ENCODE measurements at places on chromosomes 6 and 20.

- DNase-seq = no peak
These were observed 21.2 kb upstream of the HLA-DQA1 start for GRCh38 chr6:32615885-32616532.

- peak; percentile 37 for DNase-seq
These were observed 121.0 kb downstream of the BCAS1 start for GRCh38 chr20:53949319-53949839.

DNA sequence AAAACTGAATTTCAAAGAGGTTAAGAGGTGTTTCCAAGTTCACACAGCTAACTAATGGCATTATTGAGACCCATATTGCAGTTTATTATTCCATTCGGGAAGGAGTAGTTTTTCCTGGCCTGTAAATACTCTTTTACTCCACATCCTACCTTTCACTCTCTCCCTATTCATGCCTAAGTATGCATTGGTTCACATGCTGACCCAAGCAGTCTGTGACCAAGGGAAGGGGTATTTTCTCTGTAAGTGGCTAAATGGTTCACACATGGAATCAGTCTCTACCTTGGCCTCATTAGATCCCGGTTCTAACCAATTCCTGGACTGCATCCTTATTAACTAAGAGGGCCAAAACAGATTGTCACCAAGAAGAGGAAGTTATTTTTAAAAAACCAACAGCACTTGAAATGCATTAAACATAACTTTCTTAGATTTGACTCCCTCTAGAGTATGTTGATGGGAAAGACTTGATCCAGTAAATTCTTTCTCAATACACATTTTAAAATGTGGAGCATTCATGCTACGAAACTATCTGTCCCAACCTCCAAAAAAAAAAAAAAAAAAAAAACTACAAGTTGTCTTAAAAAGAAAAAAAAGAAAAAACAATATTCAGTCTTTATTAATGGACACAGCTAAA is 17.8 kb upstream of the RSPO3 start:
- no peak for DNase-seq

GRCh38 chr6:28206928-28207509 is 18.1 kb upstream of the ZSCAN9 start:
- no peak for DNase-seq

DNA sequence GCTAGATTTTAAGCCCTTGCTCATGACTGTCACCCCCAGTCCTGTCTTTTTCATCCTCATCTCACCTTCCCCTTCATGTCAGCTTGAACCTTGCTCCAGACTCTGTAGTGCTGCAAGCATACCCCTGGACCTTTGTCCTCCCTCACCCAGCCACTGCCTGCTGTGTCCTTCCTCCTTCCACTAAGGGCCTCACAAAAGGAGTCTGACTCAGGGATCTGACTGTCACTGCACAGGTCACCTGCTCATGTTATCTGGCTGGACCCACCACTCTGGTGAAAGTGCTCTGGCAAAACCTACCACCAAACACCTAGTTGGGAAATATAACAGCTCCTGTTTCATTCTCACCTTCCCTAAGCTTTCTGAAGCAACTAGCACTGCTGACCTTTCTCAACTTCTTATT is 151.4 kb downstream of the INSM1 start:
- no peak for DNase-seq

DNA sequence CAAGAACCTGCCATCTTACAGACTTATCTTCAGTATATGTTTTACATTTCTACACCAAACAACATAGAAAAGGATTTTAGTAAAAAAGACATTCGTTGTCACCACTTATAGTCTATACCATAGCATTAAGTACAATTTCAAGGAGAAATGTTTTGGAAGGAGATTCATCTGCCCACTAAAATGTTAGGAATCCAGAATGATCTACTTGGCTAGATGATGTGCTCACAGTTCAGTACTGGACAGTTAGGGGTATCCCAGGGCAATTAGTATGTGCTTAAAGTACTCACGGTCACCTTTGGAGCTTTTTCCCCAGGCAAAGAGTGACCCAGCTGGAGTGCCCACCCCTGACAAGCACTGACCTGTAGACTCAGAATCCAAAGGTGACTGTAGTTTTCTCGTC is 222.9 kb downstream of the SLC24A3 start:
- DNase-seq = no peak

DNA sequence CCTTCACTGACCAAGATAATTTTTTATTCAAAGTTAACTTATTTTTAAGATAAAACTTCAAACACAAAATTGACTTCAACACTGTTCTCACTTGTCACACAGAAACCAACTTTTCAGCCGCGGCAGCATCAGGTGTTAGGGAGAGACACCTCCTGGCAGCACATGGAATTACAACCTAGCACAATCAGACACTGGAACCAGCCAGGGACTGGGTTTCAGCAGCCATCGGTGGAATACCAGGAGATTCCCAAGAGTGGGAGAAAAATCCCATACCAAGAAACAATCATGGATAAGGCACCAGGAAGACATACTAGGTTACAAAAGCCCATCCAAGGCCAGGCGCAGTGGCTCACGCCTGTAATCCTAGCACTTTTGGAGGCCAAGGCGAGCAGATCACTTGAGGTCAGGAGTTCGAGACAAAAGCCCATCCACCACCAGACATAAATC is 70.0 kb downstream of the SNX5 start:
- peak; percentile 29 for DNase-seq

Measured in stimulated activated CD4-positive, alpha-beta T cell treated with anti-CD3 and anti-CD28 coated beads, Interleukin-15, amount 100 ng/mL, for 1 hour (primary cell).